H54 (cell line): ENCODE measurements at places on chromosomes 6 and 20.
A peak's percentile ranks its signal among the peaks of the same experiment; 100 is the strongest.

GRCh38 chr20:22529150-22530019, 55.0 kb downstream of the FOXA2 start:
- DNase-seq = no peak

DNA sequence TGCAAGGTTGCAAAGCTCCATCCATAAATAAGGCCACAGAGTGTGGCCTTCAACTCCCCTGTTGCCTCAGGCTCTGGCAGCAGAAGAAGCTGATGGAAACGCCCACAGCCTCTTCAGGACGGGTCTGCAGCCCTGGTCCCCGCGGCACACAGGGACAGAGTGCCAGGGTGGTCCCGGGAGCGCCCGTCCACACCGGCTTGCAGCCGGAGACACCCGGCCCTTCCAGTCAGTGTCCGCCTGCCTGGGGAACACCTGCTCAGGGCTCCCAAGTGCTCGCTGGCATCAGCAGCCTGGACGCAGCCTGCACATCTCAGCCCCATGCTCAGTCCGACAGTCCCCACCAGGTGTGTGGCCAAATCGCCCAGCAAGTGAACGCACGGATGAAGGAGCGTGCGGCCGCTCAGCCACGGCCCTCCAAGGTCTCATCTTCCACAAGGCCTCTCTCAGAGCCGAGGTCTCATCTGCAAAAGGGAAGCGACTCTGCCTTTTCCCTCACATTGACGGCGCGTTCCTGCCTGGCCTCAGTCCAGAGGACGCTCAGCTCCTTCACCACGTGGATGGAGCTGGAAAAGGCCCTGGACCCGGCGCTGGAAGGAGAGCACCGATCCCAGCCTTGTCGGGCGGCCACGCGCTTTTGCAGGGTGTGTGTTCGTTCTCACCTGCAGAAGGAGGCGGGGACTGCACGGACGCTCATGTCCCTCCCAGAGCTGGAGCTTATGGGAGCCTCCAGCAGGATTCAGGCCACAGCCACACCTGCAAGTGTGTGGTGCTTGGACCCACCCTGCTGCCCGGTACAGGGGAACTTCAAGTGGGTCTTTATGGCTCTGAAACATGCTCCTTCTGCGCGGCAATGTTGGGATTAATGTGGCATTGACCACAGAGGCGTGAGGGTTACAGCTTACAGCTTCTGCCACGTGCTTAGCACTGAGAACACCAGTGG, 180.4 kb downstream of the DLL1 start:
- DNase-seq = no peak

- peak; percentile 66 for DNase-seq
These were observed 10.2 kb downstream of the CASS4 start for GRCh38 chr20:56422076-56422823.

DNA sequence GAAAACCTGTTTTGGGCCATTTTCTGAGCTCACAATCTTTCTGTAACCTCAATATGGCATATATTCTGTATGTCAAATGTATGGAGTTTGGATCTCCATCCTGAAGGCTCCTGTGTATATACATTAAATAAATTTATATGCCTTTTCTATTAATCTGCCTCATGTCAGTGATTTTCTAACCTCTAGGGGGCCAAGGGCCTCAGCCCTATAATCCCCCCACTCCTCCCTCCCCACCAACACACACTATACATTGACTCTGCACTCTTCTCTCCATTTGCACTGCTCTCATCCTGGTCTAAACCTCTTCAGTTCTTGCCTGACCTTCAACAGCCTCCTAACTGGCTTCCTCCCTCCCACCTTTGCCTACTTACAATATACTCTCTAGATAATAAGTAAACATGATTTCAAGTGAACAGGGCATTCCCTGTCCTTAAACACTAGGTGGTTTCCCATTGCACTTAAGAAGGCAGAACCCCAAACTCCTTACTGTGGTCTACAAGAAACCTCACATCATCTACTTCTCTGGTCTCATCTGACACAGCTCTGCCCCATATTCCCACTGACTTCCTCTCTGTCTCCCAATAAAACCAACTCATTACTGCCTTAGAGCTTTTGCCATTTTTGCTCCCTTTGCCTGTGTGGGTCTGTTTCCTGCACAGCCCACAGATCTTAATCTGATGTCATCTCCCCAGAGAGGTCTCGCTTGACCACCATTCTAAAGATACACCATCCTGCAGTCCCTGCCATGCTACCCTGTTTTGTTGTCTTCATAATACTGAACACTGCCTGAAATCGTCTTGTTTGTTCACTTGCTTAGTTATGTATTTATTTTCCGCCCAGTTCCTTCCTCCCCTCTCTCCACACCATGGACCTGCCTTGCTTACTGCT, 213.7 kb downstream of the SYNE1 start:
- no peak for DNase-seq
